ENCODE measurements at places on chromosomes 1 and 21.
A peak's percentile ranks its signal among the peaks of the same experiment; 100 is the strongest.

- DNase-seq = no peak
Observed at GRCh38 chr1:211923095-211923494, 92.5 kb upstream of the LPGAT1 start.

- DNase-seq = no peak
Observed at GRCh38 chr1:13538832-13539231, 25.0 kb upstream of the LRRC38 start.

DNA sequence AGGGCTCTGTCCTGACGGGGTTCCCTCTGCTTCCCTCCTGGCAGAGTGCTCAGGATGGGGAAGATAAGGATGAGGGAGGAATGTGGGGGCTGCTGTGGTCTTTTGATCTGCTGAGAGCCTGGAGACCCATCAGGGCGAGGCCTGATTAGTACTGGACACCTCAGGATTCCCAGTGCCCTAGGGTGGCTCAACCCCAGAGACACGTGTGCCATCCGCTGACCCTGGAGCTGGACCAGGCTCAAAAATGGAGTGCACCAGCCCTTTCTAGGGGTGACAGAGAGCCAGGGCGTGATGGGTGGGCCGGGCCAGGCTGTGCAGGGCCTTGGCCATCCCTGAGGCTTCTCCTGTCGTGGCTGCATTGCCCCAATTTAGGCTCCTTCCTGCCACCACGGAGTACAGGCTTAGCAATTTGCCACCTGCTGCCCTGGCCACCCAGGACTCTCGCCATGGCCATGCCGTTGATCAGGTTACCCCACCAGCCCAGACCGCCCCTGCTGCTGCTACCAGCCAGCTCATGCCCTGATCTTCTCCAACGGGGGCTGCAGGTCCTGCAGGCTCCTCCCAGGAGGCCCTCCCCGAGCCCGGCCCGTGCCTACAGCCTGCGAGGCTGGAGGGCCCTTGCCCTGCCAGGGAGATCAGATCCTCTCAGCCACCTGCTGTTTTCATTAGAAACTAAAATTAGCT lies 9.5 kb downstream of the WNT4 start:
- DNase-seq = no peak

GRCh38 chr1:7690496-7691182 lies 80.5 kb upstream of the VAMP3 start:
- no peak for DNase-seq

DNA sequence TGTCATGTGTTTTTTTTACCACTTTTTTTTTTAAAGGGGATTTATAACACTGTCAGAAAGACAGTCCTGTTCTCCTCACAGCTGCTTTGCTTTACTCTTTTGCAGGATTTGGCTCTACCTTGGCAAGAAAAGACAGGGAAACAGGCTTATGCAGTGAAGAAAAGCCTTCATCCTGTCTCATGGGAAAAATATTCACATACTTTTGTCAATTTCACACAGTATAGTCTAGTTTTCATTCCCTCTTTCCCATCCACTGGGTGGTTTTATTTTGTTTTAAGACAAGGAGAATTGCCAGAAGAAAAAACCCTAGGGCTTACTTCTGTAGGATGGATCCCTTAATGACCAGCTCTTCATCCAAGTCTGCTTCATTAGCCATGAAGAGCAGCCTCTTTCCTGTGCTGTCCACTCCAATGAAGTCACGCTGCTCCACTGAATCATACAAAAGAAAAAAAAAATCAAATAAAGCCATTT lies 60.0 kb downstream of the EIF2B3 start:
- no peak for DNase-seq

DNA sequence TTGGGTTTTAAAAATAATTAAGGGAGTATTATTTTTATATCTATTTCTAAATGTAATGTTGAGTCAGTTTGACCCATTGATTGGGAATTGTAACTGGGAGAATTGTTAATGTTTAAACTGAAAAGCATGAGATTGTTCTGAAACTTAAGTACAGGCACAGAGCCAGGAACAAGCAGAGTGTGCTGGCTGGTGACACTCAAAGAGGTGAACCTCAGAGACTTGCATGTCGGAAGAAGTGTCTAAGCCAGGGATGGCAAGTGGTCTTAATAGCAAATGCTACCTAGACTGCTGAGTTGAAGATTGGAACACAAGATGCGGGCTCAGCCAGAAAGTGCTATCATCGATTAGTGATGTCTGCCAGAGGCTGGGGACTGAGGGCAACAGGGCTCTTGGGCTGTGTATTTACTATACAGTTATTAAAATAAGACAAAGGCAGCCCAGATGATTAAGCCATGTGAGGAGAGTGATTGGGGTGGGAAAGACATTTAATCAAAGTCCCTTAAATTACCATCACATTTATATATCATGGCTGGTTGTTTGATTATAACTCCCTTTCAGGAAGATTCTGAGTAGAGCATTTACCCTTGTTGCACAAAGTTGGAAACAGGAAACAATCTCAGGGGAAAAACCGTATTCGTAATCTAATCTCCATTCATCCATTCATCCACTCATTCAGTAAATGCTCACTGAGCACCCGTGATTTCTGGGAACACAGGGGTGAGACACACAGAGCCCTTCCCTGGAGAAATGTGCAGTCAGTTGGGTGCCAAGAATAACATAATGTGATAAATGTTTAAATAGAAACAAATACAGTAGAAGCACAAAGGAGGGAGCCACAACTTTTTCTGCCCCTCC lies 42.8 kb downstream of the C8A start:
- DNase-seq = no peak

GRCh38 chr1:240495601-240496000 lies 116.4 kb downstream of the GREM2 start:
- DNase-seq = no peak

GRCh38 chr1:3332043-3332442 lies 122.4 kb upstream of the ARHGEF16 start:
- DNase-seq = no peak

DNA sequence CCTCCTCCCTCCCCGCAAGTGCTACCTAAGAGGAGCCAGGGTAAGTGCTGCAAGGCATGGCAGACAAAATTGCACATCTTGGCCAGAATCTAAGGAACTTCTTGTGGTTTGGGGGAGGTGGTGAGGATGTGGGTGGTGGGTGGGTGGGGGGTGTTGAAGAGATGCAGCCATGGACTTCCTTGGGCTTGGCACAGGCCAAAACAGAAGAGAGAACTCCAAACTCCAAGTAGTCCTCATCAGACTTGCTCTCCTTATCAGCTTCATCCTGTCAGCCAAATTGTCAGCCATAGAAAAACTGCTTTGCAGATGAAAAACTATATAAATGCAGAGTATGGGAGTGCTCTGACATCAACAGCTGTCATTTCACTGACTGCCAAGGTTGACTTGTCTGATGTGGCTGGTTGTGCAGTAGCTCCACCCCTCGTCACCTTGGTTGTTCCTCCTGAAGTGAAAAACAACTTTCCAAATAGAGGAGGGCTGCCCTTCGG lies 7.1 kb downstream of the AMIGO1 start:
- DNase-seq = no peak

DNA sequence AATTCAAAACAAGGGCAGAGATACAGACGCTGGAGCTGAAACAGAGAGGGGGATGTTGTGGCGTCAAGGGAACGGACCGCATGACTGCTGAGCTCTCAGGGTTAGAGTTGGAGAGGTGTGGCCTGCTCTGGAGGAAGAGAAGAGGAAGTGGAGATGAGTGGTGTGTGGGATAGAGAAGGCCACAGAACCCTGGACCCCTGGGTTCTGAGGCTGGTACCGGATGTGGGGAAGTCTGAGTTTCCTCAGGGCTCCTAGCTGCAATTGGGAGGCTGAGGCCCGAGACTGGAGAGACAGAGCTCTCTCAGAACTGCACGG lies 1.8 kb downstream of the BCAN start:
- no peak for DNase-seq

DNA sequence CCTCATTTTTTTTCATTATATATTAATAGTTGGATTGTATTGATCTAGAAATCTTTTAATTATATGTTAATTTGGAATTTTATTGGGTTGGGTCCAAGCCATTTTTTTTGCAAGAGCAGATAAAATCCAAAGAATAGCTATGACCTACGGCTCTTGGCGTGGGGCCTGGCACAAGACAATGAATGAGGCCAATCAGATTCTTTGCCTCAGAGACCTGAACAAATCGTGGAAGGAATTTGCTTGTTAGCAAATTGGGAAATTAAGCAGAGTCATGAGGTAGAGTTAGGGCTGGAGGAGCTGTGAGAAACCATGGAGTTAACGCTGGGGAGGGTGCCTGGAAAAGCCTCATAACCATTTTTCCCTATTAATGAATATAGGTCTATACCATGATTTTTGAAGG lies 40.1 kb downstream of the CAMSAP2 start:
- DNase-seq = no peak

DNA sequence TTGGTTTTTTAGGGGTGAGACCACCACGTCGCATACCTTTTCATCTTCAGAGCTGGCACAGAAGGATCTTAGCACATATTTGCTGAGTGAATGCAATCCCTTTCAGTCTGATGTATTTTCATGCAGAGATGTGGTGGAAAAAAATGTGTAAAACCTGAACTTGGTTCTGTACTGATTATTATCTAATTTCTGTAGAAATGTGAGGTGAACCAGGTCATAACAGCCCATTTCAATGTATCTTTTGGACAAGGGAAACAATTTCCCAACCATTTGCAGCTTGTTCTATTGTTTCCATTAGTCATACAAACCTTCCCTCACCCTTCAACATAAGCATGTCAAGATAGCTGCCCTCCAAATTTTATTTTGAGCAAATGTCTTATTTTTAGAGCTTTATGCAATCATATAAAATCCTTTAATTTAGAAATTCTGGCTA lies 46.8 kb upstream of the RUNX1 start:
- no peak for DNase-seq

GRCh38 chr1:200733907-200734306 lies 4.8 kb upstream of the CAMSAP2 start:
- peak; percentile 42 for DNase-seq

DNA sequence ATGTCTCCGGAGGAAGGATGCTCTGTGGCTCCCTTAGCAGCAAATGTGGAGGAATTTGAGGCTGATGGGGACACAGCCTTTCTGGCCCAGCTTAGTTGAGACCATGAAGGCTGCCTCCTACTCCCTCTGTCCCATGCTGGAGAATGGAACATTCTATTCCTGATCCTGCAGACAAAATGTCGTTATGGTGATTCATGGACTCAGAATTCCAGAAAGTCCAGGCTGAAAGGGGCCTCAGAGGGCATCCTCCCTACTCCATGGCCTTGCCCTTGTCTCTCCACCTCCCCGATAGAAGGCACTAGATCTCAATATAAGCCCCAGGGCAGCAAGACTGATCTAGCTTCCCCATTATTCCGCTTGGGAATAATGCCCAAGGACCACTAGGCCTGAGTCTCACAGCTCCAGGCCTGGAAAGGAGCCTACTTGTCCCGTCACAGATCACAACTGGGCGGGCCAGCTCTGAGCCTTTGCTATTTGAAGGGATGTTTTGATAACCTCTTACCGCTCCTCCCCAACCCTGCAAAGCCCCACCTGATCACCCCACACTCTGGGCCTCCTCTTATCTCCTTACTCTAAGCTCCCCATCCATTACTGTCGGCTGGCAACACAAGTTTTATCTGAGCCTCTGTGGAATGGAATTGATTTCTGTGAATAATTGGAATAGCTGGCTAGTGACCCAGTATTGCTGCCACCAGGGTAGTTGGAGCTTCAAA lies 52.8 kb upstream of the TRABD2B start:
- DNase-seq = no peak

DNA sequence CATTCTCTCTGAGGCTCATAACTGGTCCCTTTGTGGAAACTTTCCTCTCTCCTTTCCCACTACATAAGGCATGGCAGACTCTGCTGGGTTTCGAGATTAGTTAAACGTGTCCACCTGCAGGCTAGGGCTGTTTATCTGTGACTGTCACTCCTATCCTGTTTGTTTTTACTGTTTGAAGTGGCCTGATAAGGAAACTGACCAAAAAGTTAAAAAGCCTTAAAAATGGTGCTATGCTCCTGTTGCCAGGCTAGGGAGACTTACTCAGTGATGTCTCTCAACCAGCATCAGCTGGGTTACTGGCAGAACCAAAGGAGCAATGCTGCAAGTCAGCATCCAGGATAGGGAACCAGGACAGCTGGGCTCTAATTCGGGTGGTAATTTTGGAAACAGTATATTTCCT lies 3.9 kb downstream of the PIGV start:
- DNase-seq = no peak

- DNase-seq = no peak
Observed at GRCh38 chr1:15258833-15259621, 12.0 kb downstream of the FHAD1 start.

DNA sequence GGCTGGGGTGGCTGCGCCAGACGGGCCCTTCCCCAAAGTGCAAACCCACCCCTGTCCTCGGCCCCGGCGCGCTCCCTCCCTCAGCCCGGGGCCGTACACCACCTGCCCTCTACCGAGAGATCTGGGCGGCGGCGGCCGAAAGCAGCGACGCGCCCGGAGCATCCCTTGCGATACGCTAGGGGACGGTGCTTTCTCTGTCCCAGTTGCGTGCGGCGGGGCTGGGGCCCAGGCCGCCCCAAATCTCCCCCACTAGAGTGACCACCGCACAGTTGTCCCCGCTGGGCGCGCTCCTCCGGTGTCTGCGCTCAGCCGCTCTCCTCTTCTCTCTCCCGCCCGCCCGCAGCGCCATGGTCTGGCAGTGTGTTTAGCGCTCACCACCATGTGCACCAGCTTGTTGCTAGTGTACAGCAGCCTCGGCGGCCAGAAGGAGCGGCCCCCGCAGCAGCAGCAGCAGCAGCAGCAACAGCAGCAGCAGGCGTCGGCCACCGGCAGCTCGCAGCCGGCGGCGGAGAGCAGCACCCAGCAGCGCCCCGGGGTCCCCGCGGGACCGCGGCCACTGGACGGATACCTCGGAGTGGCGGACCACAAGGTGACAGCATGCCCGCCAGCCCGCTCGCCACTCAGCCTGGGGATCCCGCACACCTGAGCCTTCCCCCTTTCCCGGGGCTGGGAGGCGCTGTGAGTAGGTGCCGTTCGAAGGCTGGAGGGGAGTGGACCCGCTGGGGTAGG lies 1.0 kb downstream of the ST6GALNAC5 start:
- peak; percentile 8 for DNase-seq

GRCh38 chr1:27021354-27022031 lies 8.8 kb upstream of the TENT5B start:
- no peak for DNase-seq

DNA sequence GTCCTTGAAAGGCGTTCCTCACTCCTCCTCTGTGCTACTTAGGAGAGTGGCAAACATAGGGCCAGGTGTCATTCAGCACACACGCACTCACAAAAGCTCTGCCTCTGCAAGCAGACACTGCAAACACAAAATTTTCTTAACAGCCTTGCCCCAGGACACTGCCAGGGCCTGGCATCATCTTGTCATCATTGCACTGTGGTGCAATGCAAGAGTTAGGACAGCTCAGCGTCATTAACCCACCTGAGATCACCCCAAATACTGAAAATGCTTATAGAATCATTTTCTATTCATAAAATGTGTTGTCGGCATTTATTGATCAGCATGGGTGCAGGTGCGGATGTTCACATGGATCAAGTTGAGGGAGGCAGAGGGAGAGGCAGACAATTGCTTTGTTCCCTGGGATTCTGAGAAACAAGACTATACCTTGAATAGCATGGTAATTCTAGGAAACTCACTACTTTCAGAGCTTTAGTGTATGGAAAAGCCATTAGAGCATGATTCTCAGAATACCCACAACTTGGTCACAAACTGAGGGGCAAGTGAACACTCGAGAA lies 3.0 kb downstream of the ADAM30 start:
- DNase-seq = no peak

All from stimulated activated CD8-positive, alpha-beta memory T cell treated with anti-CD3 and anti-CD28 coated beads, Interleukin-15, amount 100 ng/mL, for 48 hours (primary cell).